Retina (tissue), 1 donor: ENCODE measurements at places on chromosomes 12 and 14.
A peak's percentile ranks its signal among the peaks of the same experiment; 100 is the strongest.

DNA sequence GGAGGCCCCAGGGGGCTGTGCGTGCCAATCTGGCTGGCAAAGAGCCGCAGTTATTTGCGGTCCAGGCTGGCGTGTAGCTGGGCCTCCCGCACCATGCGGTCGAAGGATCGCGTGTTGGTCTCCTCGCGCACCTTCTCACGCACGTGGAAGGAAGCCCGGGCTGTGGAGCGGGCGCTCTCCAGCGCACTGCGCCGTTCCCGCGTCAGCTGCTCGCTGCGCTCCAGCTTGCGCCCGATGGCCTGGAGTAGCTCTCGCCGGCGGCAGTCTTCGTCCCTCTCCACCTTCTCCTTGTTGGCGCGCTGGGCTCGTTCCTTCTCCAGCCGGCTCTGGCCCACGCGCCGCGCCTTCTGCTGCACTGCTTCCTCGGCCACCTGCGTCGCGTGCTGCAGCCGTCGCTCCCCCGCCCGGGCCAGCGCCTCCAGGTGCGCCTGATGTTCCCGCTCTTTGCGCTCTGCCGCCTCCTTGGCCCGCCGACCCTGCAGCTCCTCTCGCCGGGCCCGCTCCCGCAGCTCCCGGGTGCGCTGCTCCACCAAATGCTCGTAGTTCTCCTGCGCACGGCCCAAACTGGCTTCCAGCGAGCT, 3.1 kb downstream of the CCDC177 start:
- no peak for DNase-seq

GRCh38 chr12:74401035-74401434, 136.6 kb upstream of the ATXN7L3B start:
- no peak for DNase-seq

- DNase-seq, result no peak
Observed at GRCh38 chr14:25010471-25010870, 39.5 kb downstream of the STXBP6 start.

- DNase-seq, result no peak
Observed at GRCh38 chr12:109827566-109828550, 5.3 kb downstream of the TRPV4 start.

DNA sequence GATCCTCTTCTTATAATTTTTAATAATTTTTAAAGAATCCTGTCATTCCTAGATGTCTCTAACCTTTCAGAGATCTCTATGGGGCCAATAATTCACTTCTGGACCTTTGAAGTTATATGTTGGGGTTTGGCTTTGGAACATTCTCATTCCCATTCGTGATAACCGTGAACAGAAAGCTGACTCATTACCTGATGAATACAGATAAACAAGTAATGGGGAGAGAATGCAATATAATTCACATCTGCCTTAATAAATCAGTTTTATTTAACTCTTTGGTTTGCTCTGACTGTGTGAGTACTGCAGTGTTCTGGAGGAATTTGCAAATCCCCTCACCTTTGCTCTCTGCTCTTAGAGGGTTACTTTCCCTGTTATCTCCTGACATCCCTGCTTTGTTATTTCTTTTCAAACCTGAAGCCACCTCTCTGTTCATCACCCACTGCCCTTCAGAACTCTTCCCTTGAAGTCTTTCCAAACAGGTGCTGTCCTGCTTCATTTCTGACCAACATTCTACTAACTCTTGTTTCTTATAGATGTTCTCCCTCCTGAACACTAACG, 79.6 kb upstream of the SLC38A2 start:
- no peak for DNase-seq

GRCh38 chr14:39228509-39229221, 5.0 kb upstream of the MIA2 start:
- DNase-seq, result no peak

GRCh38 chr14:83467811-83468210, 1934.2 kb upstream of the SEL1L start:
- no peak for DNase-seq

DNA sequence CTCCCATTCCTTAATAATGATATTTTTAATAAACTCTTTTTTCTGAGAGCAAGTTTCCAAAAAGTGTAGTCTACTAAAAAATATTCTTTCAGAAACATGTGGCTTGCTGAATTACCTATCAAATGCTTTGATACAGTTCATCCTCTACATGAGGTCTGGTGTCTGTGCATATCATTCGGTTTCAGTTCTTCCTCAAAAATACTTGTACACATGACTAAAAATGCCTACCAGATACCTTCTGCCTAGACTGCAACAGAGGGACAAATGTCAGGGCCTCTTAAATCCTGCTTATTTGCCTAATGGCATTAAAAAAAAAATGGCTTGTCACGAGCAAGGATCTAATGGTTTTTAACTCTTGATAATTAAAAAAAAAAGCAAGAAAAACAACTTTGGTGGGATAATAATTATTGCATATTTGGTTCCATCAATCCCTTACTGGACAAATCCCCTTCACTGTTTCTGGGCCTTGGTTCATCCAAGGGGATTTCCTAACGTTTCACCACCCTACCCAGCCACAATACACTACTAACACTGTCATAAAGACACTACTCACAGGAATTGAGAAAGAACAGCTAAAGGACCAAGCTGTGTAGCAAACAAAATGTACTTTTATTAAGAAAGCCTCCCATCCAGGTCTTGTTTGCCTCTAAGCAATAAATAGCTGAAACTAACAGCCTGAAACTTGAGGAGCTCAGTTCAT, 45.7 kb downstream of the PARP11 start:
- no peak for DNase-seq

- no peak for DNase-seq
Observed at GRCh38 chr12:14650789-14651188, 45.6 kb downstream of the GUCY2C start.

DNA sequence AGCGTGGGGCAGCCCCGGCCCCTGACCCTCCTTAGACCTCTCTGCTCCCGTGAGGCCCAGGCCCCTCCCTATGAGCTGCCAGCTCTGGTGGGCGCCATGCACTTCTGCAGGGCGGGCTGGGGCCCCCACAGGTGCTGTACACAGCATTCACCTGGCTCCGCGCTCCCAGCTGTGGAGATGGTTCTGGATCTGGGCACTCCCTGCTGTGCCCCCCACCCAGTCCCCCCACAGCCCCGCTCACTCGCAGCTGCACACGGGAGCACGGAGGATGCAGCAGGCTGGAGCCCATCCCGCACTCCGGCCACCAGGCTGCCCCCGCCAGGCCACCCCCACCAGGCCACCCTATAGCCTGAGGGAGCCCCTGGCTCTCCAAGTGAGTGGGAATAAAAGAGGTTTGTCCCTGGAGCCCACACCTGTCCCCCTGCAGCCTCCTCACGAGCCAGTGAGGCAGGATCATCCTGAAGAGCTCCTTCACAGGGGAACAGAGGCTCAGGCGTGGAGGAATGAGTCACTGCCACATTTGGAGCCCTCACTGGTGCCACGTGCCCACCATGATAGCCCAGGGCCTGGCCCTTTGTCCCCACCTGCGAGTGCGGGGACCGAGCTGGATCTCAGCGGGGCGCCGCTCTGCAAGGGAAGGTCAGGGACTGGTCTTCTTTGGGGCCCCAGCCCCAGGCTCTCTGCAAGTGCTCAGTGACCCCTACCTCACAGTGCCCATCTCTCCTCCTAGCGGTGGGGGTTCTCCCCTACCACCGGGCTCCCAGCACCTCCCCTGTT, 1.9 kb downstream of the ADSS1 start:
- no peak for DNase-seq

DNA sequence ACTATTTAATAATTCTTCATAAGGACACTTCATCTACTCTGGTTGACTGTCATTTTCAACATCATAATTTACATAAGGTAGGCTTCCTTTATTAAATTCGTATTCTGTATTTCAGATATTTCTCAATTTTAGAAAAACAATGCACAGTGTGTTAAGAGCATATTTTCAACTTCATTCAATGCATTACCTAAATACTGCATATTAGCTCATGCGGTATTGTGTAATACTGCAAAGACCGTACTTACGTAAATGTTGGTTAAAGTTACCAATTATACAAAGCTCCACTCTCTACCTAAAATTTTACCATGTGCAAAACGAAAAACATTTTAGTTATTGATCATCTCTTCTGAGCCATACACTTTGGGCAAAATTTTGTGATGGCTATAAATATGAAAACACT, 62.8 kb downstream of the EXOC5 start:
- DNase-seq, result no peak

DNA sequence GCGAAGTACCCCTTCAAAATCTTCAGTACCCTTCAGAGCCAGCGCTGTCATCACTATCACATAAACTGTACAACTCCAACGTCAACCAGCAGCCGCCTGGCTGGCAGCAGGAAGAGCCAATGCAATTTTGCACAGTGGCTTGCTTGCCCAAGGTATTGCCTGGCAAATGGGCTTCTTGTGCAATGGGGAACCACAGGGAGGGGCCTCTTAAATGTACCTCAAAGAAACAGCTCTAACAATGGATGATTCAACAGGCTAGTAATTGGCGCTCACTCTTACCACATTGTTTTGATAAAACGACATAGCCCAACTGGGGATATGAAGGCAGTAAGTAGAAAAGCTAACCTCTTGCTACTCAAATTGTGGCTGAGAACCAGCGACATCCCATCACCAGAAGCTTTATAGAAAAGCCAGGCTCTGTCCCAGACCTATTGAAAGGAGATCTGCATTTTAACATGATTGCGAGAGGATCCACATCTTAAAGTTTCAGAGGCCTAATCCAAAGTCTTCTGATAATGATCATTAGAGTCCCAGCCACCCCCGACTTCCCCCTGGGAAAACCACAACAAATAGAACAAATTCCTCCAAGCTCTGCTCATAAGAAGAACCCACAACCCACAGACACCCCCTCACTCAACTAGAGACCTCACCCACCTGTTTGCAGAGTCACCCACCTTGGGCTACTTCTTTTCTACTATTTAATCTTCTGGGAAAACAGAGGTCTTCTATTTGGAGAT, 125.3 kb upstream of the HIF1A start:
- DNase-seq, result no peak

DNA sequence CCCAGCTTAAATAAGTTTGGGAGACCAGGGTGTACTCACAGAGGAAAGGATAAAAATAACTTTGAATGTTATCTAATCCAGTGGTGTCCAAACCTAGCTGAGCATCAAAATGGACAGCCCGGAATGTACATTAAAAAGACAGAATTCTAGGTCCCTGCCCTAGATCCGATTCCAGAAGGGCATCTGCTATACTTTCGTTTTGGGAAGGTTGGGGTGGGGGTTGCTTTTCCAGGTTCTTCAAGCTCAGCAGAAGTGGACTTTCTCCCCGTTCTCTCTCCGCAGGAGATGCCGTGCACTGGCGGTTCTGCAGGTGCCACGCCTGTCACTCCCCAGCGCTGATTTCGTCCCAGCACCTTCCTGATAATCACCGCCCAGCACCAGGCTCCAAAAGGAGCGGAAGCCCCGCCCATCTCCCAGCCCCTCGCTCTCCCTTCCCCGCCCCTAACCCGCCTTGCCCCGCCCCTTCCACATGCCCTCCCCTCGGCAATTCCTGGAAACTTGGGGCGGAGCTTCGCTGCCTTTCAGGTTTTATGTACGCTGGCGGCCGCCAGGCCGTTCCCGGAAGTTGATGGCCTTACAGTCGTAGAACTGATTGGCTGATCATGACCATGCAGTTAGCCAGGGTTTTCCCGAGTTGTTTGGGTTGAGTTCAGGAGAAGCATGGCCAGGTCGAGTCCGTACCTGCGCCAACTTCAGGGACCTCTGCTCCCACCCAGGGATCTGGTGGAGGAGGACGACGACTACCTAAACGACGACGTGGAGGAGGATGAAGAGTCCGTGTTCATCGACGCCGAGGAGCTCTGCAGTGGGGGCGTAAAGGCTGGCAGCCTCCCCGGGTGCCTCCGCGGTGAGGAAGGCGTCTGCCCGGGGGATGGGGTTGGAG, at the start of gene HELB:
Gene HELB, plus strand, starts transcription at position 550 of the 883 bp plus-strand sequence. Its CDS starts 111 bp downstream, at position 661.
- DNase-seq, result peak; percentile 89

- DNase-seq, result no peak
Observed at GRCh38 chr12:129605666-129606065, 298.2 kb downstream of the TMEM132D start.

- no peak for DNase-seq
Observed at GRCh38 chr14:87952307-87953094, 40.5 kb downstream of the GALC start.

GRCh38 chr12:52093346-52093745, 13.8 kb downstream of the SMIM41 start:
- no peak for DNase-seq

- no peak for DNase-seq
Observed at GRCh38 chr12:113290506-113290905, 44.4 kb downstream of the SLC8B1 start.

GRCh38 chr12:77796775-77797174, 33.9 kb upstream of the NAV3 start:
- no peak for DNase-seq

- peak; percentile 23 for DNase-seq
Observed at GRCh38 chr14:40417777-40418401, 985.7 kb upstream of the FBXO33 start.

- DNase-seq, result no peak
Observed at GRCh38 chr14:92641306-92641705, 107.1 kb downstream of the LGMN start.

GRCh38 chr12:5043589-5044419, at the start of gene KCNA5:
Gene KCNA5, plus strand, starts transcription at chr12:5043879. Its CDS starts 269 bp downstream, at chr12:5044148.
- peak; percentile 77 for DNase-seq

DNA sequence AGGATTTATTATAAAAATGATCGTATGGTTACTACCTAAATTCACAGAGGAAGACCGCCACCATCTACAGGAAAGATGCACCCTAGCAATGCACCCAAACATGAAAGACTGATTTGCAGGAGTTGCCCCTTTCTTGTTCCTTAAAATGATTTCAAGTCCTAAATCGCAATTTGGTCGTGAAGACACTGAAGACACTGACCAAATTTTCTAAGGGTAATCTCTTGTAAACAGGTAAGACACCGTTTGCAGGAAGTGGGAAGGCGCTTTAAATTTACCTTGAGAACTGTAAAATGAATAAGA, 1.0 kb downstream of the SOS2 start:
- DNase-seq, result no peak

DNA sequence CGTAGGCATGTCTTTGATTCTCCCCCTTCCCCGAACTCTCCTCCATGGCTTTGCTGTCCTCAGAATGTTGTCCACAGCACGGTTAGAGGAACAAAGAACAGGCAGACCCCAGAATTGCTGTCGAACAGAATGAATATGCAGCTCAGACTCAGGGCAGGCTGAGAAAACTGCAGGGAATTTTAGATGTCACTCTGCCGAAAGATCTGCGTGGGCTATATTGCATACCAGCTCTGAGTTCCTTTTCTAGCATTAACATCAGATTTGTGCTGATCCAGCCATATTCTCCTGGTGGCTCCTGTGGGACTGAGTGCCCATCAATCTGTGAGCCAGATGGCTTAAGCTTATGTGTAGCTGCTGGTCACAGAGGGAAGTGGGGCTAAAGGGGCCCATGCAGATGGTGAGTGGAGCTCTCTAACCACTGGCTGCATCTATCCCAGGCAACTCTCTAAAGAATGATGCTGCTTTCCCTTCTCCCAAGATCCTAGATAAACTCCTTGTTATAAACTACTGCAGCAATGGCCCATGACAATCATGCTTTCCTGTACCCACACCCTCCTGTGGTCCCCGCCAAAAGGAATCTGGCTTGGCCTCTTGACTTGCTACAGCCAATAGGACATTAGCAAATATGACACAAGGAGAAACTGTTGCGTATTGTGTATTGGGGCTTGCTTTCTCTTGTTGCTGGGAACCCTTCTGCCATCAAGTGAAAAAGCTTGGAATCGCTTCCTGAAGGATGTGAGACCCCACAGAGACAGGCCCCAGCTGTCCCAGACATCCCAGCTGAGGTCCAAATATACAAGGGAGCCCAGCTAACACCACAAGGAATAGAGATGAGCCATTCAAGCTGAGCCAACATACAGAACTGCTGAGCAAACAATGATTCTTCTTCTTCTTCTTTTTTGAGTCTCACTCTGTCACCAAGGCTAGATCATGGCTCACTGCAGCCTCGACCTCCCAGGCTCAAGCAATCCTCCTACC, 101.3 kb downstream of the FOXN3 start:
- no peak for DNase-seq

GRCh38 chr12:66187821-66188220, 1.2 kb upstream of the IRAK3 start:
- DNase-seq, result no peak
